NCI-H82 (cell line): ENCODE measurements at places on chromosomes 3 and 15.

DNA sequence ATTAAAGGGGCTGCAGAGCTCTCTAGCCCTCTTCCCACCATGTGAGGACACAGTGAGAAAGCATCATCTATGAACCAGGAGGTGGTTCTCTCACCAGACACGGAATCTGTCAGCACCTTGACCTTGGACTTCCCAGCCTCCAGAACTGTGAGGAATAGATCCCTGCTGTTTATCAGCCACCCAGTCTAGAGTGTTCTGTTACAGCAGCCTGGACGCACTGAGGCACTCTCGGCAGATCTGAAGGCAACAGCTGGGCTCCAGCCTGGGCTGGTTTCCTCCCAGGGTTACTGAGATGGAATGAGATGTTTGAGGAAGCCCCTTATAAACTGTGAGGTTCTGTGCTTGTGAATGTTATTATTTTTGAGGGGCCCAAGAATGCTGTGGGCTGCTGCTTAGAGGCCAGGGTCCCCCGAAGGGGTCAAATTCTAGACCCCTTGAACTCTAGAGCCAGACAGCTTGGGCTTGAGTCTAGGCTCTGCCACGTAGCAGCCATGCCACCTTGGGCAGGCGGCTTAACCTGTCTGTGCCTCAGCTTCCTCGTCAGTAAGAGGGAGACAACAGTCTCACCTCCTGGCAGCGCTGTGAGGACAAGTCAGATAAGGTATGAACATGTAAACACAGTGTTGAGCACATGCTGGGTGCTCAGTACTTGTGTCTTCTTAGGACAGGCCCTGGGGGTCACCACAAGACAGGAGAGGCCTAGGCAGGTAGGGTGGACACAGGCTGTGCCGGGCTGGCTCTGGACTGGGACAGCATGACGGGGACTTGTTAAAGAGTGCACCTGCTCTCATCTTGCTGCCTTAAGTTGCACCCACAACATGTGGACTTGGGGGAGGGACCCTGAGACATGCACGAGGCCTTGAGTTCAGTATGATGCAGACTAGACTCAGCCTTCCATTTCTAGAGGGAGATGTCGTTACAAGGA lies 49.2 kb downstream of the MGLL start:
- no peak for DNase-seq

DNA sequence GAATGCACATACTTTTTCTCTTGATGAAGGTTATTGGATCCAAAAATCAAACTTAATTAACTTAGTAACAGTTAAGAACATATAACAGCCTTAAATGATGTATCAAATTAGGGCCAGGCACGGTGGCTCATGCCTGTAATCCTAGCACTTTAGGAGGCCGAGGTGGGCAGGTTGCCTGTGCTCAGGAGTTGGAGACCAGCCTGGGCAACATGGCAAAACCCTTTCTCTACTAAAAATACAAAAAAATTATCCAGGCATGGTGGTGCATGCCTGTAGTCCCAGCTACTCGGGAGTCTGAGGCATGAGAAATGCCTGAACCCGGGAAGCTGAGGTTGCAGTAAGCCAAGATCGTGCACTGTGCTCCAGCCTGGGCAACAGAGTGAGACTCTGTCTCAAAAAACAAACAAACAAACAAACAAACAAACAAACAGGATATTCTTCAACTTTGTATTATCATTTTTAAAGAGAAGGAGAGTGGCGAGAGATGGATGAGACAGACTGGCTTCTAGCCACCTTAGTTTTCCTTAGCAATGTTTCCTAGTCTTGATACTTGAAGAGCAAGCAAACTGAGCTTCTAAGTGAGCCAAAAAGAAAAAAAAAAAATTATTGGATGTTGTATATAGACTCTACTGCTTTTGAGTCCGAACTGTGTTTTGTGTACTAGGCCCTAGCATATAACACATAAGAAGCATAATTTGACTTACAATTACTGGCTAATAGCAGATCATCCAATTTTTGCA lies 13.8 kb downstream of the SPRED1 start:
- DNase-seq = no peak

DNA sequence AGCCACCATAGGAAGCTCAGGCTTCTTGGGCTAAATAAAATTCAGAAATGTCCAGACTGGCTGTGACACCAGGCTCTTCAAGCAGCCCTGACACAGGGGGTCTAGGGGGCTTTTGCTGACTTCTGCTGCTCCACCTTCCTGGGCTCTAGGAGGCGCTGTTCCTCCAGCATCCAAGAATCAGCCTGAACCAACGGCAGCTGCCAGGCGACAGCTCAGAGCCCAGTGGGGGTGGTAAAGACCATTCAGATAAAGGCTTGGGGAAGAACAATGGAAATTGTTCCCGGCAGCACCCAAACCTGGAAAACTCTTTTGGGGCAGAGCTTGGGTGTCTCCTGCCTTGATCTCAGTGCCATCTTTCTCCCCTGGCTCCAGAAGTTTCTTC lies 21.6 kb upstream of the PSTPIP1 start:
- DNase-seq = peak; percentile 79

- no peak for DNase-seq
These were observed 92.2 kb downstream of the TBC1D2B start for GRCh38 chr15:77985031-77985930.

- DNase-seq = no peak
These were observed 13.1 kb upstream of the TMEM42 start for GRCh38 chr3:44848634-44849033.

GRCh38 chr15:73925848-73926218 lies 429 bp upstream of the LOXL1 start:
- no peak for DNase-seq

- no peak for DNase-seq
These were observed 47.0 kb upstream of the FSTL1 start for GRCh38 chr3:120497818-120498217.

DNA sequence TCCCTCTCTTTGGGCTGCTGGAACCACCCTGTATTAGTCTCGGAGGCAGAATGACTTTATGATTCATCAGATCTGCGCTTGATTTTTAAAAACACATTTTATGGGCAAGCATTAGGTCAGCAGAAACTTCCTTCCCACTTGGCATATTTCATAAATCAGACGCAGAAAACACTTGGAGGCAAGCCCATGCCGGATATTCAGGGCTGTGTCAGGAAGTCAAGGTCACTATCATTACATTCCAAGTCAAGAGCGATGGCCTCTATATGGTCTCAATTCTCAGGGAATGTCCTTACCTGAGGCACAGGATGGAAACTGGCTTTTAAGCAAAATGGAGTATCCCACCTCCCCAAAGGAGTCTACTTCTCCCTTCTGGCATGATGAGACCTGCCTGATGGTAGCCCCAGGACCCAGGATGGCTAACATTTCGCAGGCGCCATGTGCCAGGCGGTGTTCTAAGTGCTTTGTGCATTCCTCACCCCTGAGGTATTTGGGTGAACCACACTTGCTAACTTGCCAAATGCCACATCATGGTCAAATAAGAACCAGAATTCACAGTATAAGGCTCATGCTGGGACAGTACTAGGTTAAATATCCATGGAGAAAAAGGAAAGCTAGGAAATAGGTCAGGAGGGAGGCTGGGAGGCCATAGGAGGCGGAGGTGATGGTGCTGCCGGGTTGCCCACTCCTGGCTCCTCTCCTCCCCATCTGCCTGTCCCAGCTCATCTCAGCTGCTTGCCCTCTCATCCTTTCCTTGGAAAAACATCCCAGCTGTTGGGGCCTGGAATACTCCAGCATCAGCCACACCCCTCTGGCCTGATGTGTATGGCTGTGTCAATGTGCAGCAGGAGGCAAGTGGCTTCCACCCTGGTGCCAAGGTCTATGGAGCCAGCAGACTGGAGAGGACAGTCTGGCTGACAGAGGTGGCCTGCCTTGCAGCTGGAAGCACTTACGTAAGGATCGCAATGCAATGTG lies 18.8 kb downstream of the BCL2L10 start:
- DNase-seq = no peak

DNA sequence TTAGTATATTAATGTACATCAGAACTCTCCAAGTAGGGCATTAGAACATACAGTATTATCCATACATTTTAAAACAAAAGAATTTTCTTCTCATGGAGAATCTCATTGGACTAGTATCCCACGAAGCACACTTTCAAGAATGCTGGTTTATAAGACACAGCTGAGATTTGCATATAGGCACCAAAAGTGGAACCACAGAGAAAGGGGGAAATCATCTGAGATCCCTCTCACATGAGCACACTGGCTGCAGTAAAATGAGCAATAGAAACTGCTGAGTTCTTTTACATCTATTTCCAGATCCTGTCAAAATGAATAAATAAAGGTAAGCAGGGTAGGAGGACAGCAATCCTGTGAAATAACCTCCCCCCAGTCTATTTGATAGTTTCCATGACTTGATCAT lies 665.3 kb downstream of the FHIT start:
- no peak for DNase-seq

DNA sequence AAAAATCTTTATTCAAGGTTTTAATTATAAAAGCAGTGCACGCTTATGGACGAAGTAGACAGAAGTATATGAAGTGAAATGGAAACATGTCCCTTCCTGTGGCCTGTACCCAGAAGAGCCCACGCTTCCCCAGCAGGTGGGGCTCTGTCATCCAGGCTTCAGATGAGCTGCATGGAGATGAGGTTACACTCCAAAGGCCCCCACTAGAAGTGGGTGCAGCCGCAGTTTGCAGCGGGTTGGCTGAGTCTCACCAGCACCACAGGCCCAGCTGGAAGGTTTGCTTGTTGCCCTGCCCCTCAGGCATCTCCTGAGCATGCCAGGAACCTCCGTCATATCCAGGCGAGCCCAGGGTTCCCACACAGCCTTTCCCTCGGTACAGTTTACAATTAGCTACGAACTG lies 33.1 kb downstream of the PRR20G start:
- DNase-seq = peak; percentile 62

- no peak for DNase-seq
These were observed 91.4 kb upstream of the TJP1 start for GRCh38 chr15:29913528-29914135.

DNA sequence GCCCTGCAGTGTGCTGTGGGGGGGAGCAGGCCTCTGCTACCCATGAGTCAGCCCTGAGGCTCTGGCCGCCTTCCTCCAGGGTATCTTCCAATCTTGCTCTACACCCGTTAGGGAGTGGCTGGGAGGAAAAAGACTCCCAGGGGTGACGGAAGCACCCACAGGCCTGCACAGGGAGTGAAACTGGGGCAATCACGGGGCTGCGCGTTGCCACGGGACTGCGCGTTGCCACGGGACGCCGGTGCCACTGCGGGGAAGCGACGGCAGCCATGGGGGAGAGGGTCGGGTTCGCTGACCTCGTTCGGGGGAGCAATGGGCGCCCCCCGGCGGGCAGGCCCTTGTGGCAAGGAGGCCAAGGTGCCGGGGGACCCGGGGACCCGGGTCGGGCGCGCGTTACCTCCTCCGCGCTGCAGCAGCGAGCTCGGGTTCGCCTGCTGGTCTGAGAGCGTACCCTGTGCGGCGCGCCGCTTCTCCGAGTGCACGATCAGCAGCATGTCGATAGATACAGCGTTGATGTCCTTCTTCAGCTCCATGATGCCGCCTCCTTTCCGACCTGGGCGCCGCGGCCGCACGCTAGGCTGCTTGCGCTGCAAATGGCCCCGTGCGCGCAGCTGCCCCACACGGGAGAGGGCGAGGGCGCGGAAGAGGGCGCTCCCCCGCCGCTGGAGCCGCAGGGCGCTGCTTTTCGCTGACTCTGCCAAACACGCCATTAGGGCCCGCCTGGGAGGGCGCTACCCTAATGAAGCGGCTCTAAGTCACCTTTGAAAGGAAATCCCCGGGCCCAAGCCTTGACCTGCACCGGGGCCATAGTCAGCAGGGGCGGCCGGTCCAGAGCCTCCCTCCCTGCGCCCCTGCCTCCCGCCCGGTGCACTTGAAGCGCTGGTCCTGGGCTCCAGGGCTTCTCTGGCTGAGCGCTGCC lies at the start of gene KY:
KY (minus strand) TSS at position 592 of the 916 bp plus-strand sequence; CDS start at position 530, 62 bp downstream.
- peak; percentile 52 for DNase-seq

- no peak for DNase-seq
These were observed 85.3 kb upstream of the TNFSF10 start for GRCh38 chr3:172608575-172608974.

- no peak for DNase-seq
These were observed 36.6 kb downstream of the RFX7 start for GRCh38 chr15:56207092-56207491.

GRCh38 chr15:59751552-59752413 lies 62.7 kb upstream of the BNIP2 start:
- DNase-seq = peak; percentile 43

DNA sequence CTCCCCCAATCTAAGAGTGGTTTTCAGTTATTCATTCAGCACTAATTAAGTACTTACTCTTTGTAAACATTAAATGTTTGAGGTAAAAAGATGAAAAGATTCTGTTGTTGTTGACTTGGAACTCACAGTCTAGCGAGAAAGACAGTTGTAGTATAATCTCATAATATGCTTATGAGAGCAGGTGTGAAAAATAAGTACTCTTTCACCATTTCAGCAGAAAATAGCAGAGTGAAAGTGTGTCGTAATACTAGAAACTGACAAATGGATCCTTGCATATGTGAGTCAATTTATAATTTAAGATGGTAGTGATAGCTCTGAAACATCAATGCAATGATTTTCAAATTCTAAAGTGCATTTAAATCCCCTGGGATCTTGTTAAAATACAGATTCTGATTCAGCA lies 618.8 kb upstream of the CCDC54 start:
- DNase-seq = no peak

GRCh38 chr3:106710596-106710995 lies 666.6 kb upstream of the CCDC54 start:
- no peak for DNase-seq

DNA sequence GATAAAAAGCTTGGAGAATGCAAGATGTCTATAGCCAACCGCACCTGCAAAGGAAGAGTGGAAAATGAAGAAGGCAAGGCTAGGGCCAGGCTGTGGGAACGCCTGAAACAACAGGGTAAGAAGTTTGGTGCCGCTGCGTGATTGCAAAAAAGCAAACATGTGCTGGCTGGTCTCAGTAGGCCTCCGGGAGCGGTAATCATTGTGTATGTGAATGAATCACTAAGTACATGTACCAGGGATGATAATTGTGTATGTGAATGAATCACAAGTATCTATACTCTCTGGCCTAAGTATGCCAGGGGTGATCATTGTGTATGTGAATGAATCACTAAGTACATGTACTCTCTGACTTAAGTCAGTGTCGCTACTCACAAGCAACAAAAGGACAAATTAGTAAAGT lies 40.3 kb upstream of the PARL start:
- no peak for DNase-seq

- DNase-seq = no peak
These were observed 10.9 kb upstream of the LXN start for GRCh38 chr3:158683230-158683962.

- peak; percentile 43 for DNase-seq
These were observed 351.0 kb downstream of the MCTP2 start for GRCh38 chr15:94582368-94582767.

DNA sequence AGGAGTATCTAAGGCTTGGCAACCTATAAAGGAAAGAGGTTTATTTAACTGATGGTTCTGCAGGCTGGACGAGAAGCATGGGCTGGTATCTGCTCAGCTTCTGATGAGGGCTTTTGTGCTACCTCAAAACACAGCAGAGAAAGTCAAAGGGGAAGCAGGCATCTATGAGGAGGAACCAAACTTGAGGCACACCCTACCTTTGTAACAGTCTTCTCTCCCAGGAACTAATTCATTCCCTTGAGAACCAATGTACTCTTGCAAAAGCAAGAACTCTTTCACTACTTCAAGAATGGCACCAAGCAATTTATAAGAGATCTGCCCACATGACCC lies 109.0 kb downstream of the CGGBP1 start:
- DNase-seq = no peak

GRCh38 chr15:80645494-80646065 lies 49.5 kb upstream of the ABHD17C start:
- no peak for DNase-seq
